ENCODE measurements at places on chromosomes 12 and 14. TPM values are rescaled to one million over a fixed set of nuclear protein-coding genes. Genes with fewer than 3 reads are reported as not detected.
A peak's percentile ranks its signal among the peaks of the same experiment; 100 is the strongest.

Gene PRB2
- total RNA-seq, result not detected

Gene CEBPE
- total RNA-seq, result not detected

Gene KRT75
- total RNA-seq, result not detected

Gene SNAPC1
- 17.9 TPM for total RNA-seq

DNA sequence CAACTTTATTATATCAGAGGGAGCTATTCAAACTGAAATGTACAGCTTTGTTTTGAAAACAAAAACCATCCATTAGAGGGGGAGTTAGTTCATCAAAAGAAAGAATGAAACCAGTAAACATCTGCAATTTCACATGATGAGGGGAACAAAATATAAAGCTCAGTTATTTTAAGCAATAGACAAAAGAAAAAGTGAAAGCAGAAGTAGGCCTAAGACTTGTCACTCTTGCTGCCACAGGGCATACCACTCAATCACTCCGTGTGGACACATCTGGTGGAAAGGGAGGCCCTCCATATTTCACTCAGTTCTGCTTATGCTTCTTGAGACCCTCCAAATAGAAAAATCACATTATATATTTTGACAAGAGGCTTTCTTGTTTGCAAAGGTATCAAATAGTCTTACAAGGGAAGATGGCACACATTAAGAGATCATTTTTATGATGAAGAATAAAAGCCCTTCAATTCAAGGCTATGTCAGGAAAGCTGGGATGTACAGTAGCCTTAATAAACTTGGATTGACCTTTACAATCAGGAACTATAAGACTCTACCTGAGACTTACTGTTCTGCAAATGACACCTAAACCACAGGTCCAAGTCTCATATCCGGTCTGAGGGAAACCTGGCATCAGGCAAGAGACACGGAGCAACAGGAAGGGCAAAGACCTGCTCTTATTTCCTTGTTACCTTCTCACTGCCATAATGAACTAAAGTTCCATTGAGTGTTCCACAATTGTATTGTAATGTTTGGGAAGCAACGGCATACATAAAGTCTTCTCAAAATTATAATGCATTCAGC, 222.5 kb upstream of the GRIP1 start:
- H3K4me3 ChIP-seq, result no peak overlapping the region
- H3K27ac ChIP-seq, result no peak overlapping the region
- no peak for DNase-seq
- no peaks in the 10 kb centered on the region for H3K4me1 ChIP-seq
- H3K27me3 ChIP-seq, result no peaks in the 10 kb centered on the region

DNA sequence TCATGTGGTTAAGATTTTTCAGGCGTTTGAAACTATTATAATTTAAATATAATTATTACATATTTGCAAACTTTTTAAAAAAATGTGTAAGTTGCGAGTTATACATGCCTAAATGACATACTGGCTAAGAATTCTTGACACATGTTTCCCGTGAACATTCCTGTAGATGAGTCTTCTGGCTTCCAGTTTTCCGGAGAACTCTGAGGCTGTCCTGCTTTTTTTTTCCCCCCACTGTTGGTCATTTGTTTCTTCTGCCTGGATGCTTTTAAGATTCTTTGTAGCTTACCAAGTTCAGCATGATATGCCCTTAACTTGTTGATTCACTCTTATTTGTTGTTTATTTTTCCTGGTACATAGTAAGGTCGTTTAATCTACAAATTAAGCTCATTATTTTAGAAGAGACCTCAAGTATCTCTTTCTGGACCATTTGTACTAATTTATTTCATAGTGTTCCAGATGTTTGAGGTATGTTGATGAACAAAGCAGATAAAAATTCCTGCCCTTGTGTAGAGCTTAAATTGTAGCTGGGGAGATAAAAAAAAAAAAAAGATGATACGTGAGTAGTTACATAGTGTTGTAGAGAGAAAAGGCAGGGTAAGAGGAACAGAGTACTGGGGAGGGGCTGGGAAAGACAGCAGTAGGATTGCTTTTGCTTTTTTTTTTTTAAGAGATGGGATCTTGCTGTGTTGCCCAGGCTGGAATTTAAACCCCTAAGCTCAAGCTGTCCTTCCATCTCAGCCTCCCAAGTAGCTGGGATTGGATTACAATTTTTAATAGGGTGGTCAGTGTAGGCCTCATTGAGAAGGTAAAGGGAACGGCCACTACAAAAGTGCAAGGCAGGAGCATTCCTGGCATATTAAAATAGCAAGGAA, 32.8 kb downstream of the ARHGAP5 start:
- no peaks in the 10 kb centered on the region for H3K4me1 ChIP-seq
- H3K4me3 ChIP-seq, result no peak overlapping the region
- no peaks in the 10 kb centered on the region for H3K27me3 ChIP-seq
- no peak overlapping the region for H3K27ac ChIP-seq
- DNase-seq, result no peak

DNA sequence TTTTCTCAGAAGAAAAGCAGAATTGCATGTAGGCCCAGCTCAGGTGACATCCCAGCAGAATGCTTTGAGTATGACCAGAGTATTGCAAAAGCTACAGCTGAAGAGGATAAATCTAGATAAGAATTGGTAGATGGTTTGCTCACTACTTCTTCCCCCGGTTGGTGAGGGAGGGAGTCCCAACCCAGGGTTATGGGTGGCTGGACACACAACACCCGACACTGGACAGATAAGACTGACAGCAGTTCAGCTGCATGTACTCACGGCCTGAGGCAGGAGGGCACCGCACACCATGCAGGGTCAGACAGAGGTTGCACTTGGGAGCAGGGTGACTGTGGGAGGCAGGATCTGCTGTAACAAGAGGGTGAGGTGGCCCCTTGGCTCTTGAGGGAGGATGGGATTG, 1.7 kb upstream of the CLEC4C start:
- no peak for DNase-seq
- no peak overlapping the region for H3K27ac ChIP-seq
- H3K4me3 ChIP-seq, result no peak overlapping the region
- no peaks in the 10 kb centered on the region for H3K27me3 ChIP-seq
- no peaks in the 10 kb centered on the region for H3K36me3 ChIP-seq

DNA sequence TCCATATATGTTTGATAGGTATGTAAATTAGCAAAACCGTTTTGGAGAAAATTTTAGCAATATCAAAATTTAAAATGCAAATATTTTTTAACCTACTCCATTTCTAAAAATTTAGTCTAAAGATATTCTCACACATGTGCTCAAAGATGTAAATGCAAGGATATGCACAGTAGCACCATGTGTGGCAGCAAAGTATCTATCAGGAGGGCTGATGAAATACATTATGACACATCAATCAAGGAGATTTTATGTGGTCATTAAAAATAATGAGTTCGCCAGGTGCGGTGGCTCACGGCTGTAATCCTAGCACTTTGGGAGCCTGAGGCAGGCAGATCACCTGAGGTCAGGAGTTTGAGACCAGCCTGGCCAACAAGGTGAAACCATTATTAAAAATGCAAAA, 8.0 kb upstream of the C1R start:
- no peak overlapping the region for H3K27ac ChIP-seq
- H3K27me3 ChIP-seq, result no peaks in the 10 kb centered on the region
- H3K4me3 ChIP-seq, result no peak overlapping the region

DNA sequence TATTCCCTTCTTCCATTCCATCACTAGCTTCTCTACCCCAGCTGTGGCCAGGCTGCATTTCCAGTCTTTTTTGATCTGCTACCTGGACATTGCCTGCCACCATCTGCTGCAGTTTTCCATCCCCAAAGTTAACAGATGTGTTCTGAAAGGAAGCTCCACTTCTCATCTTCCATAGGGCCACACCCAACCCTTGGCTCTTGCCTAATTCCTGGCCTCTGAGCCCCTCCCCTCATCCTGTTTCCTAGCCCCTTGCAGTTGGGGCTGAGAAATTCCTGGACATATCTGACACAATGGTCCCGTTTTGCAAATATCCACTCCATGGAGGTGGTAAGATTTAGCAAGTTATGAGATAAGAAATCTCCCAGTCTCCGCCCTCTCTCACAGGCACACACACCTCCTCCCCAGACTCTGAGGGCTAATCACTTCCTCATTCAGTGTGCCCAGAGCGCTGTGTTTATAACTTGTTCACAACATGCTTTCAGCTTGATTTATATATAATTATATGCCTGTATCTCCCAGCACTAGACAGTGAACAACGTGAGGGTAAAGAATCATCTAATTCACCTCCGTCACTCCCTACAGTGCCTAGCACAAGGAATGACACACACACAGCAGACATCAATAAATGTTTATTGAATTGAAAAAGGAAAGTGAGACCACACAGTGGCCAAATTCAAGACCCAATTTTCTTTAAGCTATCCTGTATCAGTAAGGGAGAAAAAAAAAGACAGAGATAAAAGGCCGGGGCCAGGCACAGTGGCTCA, 13.4 kb downstream of the SMUG1 start:
- H3K27ac ChIP-seq, result no peak overlapping the region
- H3K4me3 ChIP-seq, result no peak overlapping the region
- no peaks in the 10 kb centered on the region for H3K4me1 ChIP-seq
- H3K36me3 ChIP-seq, result no peaks in the 10 kb centered on the region
- no peaks in the 10 kb centered on the region for H3K27me3 ChIP-seq
- no peak for DNase-seq

DNA sequence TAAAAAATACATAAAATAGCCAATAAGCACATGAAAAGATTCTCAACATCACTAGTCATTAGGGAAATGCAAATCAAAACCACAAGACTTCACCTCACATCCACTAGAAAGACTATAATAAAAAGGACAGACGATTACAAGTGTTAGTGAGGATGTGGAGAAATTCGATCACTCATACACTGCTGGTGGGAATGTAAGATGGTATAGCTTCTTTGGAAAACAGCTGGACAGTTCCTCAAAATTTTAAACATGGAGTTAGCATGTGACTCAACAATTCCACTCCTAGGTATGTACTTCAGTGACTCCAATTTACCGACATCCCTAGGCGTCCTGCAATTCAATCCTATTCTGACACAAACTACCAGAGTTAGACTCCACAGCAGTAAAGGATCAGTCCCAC, 13.7 kb downstream of the TRIM9 start:
- no peaks in the 10 kb centered on the region for H3K27me3 ChIP-seq
- H3K36me3 ChIP-seq, result no peaks in the 10 kb centered on the region
- no peak for DNase-seq
- H3K27ac ChIP-seq, result no peak overlapping the region

DNA sequence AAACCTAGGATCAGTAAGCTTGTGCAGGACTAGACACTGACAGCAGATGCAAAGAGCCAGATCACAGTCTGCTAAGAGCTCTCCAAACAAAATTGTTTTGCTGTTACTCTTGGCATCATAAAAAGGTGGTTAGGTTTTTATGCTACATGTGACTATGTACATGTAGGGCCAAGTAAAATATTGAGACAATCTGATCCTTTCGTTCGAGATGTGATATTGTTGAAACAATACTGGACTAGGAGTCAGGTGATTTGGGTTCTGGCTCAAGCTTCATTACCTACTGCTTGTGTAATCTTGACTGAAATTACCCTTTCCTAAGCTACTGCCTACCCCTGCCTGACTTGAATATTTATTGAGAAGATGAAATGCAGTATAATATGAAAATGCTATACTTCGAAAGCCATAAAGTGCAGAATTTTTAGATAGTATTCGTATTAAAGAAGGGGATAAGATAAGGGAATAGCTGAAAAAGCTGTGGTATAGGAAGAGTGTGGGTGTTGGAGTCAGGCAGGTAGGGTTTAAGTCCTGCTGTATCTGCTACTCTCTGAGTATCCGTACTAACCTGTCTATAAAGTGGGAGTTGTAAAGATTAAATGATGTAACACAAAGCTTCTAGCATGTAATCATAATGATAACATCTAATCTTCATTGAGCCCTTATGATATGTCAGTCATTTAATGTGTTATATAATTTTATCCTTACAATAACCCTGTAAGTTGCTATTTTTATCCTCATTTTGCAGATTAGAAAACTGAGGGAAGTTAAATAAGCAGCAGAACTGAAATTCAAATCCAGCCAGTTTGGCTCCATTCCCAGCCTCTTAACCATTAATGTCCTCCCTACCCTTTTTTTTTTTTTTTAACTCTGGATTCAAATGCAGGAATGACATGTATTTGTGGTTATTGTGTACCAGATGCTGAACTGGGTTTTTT, 38.6 kb upstream of the ATF1 start:
- H3K36me3 ChIP-seq, result peaks cover 45% of the 10 kb centered on the region
- H3K27me3 ChIP-seq, result no peaks in the 10 kb centered on the region
- no peak overlapping the region for H3K4me3 ChIP-seq
- no peak for DNase-seq
- H3K4me1 ChIP-seq, result no peaks in the 10 kb centered on the region
- no peak overlapping the region for H3K27ac ChIP-seq

GRCh38 chr14:101918065-101918989, 46.0 kb upstream of the DYNC1H1 start:
- no peak for DNase-seq
- H3K4me1 ChIP-seq, result no peaks in the 10 kb centered on the region
- no peaks in the 10 kb centered on the region for H3K27me3 ChIP-seq
- peaks cover 14% of the 10 kb centered on the region for H3K36me3 ChIP-seq
- no peak overlapping the region for H3K27ac ChIP-seq

GRCh38 chr14:105864651-105865265, 338.4 kb downstream of the TMEM121 start:
- H3K27ac ChIP-seq, result no peak overlapping the region
- no peak overlapping the region for H3K4me3 ChIP-seq
- no peaks in the 10 kb centered on the region for H3K36me3 ChIP-seq
- H3K27me3 ChIP-seq, result peaks cover 84% of the 10 kb centered on the region

- H3K4me1 ChIP-seq, result no peaks in the 10 kb centered on the region
- H3K36me3 ChIP-seq, result no peaks in the 10 kb centered on the region
- no peak for DNase-seq
- H3K4me3 ChIP-seq, result no peak overlapping the region
Measured at GRCh38 chr12:5655120-5655519, 223.2 kb downstream of the NTF3 start.

- H3K36me3 ChIP-seq, result no peaks in the 10 kb centered on the region
- H3K4me3 ChIP-seq, result no peak overlapping the region
- no peak for DNase-seq
Measured at GRCh38 chr12:54047964-54048303, 5.7 kb upstream of the HOXC4 start.

GRCh38 chr14:79044894-79045624, 874.9 kb downstream of the NRXN3 start:
- no peak overlapping the region for H3K27ac ChIP-seq
- no peaks in the 10 kb centered on the region for H3K36me3 ChIP-seq
- no peaks in the 10 kb centered on the region for H3K27me3 ChIP-seq
- peak; percentile 60 for DNase-seq

DNA sequence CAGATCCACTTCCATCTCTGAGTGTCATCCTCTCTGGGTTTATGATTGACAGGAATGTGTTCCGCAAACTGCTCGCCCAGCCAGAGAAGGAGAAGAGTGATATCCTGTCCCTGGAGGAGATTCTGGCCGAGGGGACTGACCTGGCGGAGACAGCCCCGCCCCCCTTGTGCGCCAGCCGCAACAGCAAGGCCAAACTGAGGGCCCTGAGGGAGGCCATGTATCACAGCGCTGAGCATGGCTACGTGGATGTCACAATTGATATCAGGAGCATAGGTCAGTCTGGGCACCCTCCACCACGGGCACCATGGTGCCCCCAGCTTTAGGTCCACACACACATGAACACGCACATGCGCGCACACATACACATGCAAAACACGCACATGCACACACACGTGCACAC, 67.5 kb upstream of the PWP1 start:
- no peak overlapping the region for H3K27ac ChIP-seq
- no peaks in the 10 kb centered on the region for H3K4me1 ChIP-seq
- no peak for DNase-seq
- no peaks in the 10 kb centered on the region for H3K27me3 ChIP-seq
- H3K36me3 ChIP-seq, result no peaks in the 10 kb centered on the region
- no peak overlapping the region for H3K4me3 ChIP-seq

All from PC-9 (cell line).